ENCODE measurements at places on chromosomes 12 and 14. TPM values are rescaled to one million over a fixed set of nuclear protein-coding genes. Genes with fewer than 3 reads are reported as not detected.

GRCh38 chr14:24816011-24816928 is 182.3 kb upstream of the GZMB start:
- DNase-seq: no peak

- DNase-seq: no peak
Measured at GRCh38 chr12:132137483-132138125, 6.5 kb downstream of the DDX51 start.

DNA sequence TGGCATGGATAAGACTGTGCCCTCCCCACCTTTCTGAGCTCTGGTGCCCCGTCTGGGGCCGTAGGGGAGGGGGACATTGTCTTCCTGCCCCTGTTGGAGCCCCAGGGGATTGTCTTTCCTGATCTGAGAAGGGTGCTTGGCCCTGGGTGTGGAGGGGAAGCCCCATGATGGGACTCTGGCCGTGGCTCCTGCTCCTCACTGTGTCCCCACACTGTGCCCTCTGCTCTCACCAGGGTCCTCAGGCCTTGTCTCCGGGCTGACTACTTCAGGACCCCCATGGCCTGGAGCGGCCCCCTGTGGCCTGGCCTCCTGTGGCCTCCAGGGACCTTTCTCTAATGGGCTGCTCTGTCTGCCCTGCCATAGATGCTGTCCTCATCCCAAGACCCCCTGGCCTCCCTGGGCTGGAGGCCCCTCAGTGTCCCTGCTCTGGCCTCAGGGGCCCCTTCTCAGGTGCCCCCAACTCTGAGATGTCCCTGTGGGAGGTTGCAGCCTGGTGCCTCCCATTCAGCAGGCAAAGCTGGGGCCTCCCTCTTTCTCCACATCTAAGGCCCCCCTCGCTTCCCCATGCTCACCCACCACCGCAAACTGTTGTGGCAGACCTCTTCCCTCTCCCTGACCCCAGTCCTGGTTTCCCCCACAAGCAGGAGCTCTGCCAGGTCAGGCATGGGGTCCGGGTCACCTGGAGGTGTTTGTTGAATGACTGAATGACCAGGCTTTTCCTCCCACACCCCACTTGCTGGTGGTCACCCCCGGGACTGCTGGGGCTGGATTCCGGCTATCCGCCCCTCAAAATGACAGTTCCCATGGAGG is 4.0 kb downstream of the KIF26A start:
- DNase-seq: no peak

DNA sequence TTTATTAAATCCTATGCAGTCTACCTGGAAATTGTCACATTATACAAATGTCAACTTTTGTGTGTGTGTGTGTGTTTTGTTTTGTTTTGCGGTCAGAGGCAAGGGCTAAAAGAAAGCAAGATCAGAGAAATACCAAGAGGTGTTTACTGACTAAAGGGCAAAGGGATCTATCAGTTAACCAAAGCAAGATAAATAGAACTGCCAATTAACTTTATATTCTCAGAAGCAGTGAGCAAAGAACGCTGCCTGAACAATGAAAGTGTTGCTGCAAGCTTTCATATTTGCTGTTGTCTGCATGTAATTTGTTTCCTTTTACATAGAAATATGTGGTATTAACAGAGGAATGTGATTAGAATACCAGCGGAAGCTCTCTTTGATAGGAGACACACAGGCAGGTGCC is 30.9 kb downstream of the CCDC60 start:
- DNase-seq: no peak

GRCh38 chr12:97308576-97309198 is 153.9 kb upstream of the RMST start:
- peak; percentile 36 for DNase-seq

DNA sequence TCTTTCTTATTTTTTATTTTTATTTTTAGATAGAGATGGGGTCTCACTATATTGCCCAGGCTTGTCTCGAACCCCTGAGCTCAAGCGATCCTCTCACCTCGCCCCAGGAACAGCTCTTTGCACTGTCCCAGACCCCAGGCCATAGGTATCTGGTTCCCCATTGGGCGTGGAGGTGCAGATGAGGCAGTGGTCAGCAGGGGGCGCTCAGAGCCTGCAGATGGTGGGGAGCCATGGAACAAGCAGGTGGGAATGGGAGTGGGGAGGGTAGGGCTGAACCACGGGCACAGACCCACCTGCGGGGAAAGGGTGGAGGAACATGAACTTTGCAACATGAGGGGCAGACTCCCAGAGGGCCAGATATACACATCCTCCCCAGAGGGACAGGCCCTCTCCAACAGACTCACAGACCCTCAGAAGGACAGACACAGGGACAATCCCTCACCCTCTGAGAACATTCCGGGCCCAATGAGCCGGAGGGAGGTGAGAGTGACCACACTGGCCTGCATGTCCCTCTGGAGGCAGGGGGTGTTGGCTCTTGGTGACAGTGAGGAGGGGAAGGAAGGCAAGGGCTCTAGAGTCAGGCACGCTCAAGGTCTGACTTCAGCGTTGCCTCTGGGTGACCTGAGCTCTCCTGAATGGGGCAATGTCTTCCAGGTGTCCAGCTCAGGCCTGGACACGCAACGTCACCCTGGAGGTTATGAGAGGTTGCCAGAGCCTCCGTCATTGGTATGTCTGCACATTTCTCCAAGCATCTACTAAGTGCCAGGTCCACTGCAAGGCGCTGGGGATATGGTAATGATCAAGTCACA is 34.9 kb downstream of the KRT80 start:
- no peak for DNase-seq

DNA sequence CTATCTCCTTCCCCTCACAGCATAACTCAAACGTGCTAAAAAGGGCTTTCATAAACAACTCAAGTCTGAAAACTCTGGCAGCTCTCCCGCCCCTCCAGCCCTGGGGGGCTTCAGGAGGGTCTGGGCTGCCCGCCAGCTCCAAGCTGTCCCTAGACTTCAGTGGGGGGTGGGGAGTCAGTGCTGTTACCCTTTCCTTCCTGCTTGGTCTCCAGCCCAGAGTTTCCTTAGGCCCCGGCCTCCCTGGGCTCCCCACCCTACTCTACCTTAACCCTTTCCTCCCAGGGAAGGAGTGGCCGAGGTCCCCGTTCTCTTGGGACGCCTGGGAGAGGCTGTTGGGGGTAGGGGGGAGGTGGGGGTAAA is 530 bp upstream of the NYNRIN start:
- DNase-seq: no peak

GRCh38 chr12:3820122-3820521 is 53.1 kb downstream of the PARP11 start:
- DNase-seq: no peak

GRCh38 chr12:31822761-31823160 is 93.9 kb upstream of the AMN1 start:
- no peak for DNase-seq

Gene ENO2
- total RNA-seq: 18.4 TPM

Gene AMN
- total RNA-seq: 0.05 TPM

Gene HOXC10
- 1.2 TPM for total RNA-seq

Gene TRHDE
- 1.5 TPM for total RNA-seq

Gene BDKRB1
- not detected for total RNA-seq
